ENCODE measurements at places on chromosomes 7 and 10. TPM values are rescaled to one million over a fixed set of nuclear protein-coding genes. Genes with fewer than 3 reads are reported as not detected.

Gene TMEM184A
- total RNA-seq: 0.63 TPM

GRCh38 chr7:20240080-20240926, 23.1 kb upstream of the MACC1 start:
- ATAC-seq: no peak

GRCh38 chr10:20233423-20233822, 417.2 kb downstream of the PLXDC2 start:
- no peak for ATAC-seq

Gene CYP17A1
- 0.38 TPM for total RNA-seq

Gene IDI2
- total RNA-seq: not detected
